HS-5 (cell line): ENCODE measurements at places on chromosomes 3 and 15.
A peak's percentile ranks its signal among the peaks of the same experiment; 100 is the strongest.

GRCh38 chr3:85681906-85682305, 723.1 kb downstream of the CADM2 start:
- no peak for DNase-seq

- DNase-seq = no peak
Observed at GRCh38 chr3:14770591-14770990, 48.2 kb upstream of the FGD5 start.

DNA sequence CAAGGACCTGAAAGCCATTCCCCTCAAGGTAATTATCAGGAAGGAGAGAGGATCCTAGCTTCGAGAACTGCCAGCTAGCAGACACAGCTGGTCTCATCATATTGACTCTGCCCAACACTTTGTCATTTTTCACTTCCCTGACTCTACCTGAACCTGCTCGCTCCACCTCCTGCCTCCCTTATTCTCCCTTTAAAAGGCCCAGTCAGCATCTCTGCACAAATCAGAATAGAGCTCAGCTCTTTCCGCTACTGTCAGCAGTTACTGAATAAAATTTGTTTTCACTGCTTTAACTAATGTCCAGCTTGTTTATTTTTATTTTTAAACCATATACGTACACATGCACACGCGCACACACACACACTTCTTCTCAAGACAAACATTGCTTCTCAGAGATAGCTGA, 57.2 kb upstream of the MCF2L2 start:
- DNase-seq = no peak

DNA sequence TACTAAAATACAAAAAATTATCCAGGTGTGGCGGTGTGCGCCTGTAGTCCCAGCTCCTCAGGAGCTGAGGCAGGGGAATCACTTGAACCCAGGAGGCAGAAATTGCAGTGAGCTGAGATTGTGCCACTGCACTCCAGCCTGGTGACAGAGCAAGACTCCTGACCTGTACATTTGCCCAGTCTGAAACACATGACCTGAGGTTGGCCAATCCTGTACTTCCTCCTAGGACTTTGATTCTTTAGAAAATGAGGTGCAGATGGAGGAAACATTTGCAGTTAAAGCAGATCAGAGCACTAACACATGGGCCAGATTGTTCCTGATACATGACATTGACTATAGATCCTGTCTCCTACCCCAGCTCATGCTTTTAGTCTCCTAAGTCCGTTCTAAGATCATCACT, 28.9 kb upstream of the LPP start:
- no peak for DNase-seq

- DNase-seq = no peak
Observed at GRCh38 chr15:76866716-76867321, 38.3 kb downstream of the SCAPER start.

DNA sequence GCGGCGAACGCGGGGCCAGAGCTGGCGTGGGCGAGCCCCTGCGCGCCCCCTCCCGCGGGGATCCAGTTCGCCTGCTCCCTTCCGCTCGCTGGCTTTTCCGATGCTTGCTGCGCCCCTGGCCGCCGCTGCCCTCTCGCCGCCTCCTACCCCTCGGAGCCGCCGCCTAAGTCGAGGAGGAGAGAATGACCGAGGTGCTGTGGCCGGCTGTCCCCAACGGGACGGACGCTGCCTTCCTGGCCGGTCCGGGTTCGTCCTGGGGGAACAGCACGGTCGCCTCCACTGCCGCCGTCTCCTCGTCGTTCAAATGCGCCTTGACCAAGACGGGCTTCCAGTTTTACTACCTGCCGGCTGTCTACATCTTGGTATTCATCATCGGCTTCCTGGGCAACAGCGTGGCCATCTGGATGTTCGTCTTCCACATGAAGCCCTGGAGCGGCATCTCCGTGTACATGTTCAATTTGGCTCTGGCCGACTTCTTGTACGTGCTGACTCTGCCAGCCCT, 721 bp downstream of the P2RY1 start:
- DNase-seq = peak; percentile 15

DNA sequence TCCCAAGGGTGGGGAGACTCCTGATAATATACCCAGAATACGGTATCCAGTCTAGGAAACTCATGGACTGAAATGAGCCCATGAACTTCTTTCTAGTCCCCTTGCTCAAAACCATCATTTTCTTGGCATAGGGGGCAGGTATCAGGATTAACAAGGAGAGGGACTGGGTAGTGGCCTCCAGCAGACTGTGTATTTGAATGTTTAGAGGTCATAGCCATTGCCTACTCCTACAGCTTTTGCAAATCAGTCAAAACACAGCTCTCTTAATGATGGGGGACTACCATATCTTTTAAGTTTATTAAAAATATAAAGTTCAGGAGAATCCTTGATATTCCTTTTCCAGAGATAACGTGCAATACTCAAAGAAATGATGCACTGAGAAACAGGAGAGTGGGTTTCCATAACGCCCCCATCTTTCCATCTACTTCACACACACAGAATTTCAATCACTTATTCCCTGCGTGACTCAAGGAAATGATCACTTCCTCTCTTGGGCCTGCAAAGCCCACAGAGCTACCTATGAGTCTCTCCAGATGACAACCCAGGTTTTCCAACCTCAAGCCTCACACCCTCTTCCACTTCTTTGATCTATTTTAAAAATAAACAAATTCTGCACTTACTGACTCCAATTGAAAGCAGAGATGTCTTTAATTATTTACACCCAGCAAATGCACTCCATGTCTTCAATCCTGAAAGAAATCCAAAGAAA, 584.0 kb upstream of the LMCD1 start:
- DNase-seq = no peak

- no peak for DNase-seq
Observed at GRCh38 chr3:140540262-140540661, 137.6 kb upstream of the TRIM42 start.

- DNase-seq = no peak
Observed at GRCh38 chr3:123971406-123971805, 10.4 kb upstream of the CCDC14 start.

DNA sequence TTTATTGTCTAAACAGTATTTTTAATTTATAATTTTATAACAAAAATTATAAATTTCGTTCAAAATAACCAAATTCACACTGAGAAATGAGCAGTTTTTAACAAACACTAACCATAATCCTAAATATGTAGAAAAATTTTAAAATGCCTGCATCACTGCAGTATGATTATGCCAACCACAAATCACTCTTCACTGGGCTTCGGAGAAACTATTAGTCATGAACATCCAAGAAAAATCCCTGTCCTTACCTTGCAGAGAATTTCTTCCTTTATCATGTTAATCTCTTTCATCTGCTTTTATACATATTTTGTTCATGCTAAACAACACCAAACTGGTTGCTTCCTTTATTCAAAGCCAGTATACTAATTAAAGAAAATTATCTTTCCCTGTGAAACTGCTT, 511.0 kb upstream of the ALCAM start:
- DNase-seq = no peak

- DNase-seq = no peak
Observed at GRCh38 chr3:16084887-16085286, 89.6 kb upstream of the GALNT15 start.

GRCh38 chr15:85116925-85117646, 135.4 kb downstream of the PDE8A start:
- DNase-seq = no peak

GRCh38 chr15:78909791-78910228, 35.0 kb downstream of the CTSH start:
- no peak for DNase-seq

GRCh38 chr15:41556677-41557076, 2.3 kb upstream of the TYRO3 start:
- DNase-seq = no peak

DNA sequence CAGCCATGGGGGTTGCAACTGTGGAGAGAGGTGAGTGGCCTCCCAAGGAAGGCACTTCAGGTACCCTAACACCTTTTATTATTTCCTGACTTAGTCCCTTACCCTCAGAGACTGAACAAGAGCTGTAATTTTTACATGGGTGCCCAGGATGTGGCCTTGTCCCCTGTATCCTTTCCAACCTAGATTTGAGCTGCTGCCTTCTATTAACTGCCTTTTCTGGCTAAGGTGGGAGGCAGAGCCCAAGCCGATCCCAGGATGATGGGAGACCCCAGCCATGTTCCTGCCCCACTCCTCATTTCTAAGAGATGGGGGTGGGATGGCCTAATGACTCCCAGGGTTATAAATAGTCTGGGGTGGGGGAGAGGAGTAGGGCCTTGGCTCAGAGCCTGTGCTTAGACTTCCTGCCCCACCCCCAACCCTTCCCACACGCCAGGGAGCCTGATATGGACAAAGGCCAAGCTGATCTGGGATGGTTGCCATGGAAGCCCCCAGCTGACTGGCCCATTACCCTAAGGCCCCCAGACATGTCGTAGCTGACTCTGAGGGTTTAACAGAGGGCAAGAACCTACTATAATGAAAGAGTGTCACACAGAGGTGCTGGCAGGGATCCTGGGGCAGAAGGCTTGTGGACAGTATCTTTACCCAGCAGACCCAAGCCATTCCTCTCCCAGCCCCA, 1.9 kb downstream of the KLHDC8B start:
- DNase-seq = no peak

DNA sequence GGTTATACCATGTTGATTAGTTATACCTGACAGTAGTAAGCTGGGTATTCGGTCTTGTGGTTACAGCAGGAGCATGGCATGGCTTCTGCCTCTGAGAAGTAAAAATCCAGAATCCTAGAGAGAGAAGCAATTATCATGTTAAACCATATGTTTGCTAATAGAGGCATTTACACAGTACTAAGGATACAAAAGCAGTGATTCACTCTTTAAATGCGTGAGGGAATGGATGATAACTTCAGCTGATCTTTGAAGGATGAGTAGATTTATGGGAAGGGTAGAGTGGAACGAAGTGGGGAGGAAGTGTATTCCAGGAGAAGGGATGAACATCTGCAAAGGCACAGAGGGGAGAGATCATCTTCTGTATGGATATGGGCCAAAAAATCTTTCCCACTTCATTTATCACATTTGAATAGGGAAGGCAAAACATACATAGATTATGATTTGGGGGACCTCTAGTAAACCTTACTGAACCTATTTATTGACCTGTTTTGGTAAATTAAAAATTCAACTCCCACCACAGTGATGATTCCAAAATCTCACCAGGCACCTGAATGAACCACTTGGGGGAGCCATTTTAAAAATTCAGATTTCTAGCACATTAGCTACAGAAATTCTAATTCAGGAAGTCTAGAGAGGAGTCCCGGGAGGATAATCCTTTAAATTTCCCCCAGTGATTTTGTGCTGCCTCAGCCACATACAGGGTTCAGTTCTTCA, 35.1 kb downstream of the IGSF10 start:
- DNase-seq = no peak

- DNase-seq = no peak
Observed at GRCh38 chr15:79065706-79066376, 24.7 kb downstream of the RASGRF1 start.

GRCh38 chr15:99442252-99442897, 123.4 kb upstream of the MEF2A start:
- DNase-seq = peak; percentile 73

DNA sequence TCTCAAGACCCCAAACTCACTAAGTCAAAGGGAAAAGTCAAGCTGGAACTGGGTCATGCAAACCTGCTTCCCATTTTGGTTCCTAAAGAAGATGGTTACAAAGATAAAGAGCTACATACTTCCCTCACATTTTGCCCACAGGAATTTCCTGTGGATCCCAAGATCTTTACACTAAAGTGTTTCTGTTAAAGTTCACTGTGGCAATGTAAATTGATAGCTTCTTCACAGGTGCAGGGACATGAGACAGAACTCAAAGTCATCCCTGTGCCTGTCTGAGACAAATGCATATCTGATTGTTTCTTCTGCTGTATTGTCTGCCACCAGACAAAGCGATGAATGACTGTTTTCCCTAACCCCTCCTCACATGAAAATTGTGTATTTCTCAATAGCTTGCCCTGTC, 567.8 kb downstream of the ZIC1 start:
- no peak for DNase-seq

- no peak for DNase-seq
Observed at GRCh38 chr3:12663401-12663935, 449 bp downstream of the RAF1 start.

- DNase-seq = no peak
Observed at GRCh38 chr3:179882292-179882691, 154.4 kb downstream of the PEX5L start.

DNA sequence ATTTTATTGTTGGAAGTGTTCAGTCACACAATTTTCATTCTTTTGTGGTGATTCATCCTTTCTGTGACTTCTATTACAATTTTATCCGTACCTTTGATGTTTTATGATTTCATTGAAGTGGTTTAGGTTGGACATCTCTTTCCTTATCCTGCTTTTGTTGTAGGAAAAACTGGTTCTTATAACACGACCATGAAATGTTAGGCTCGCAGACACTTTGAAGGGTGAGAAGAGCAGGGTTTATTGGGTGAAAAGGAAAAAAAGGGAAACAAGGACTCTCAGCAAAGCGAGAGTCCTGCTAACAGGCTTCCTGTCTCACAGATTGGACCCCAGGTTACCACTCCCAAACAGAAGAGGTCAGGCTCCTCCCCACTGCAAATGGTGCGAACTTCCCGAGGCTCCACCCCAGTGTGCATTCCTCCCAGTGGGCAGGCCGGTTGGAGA, 257.4 kb downstream of the STXBP5L start:
- no peak for DNase-seq

GRCh38 chr3:135982922-135983581, 17.5 kb downstream of the PPP2R3A start:
- peak; percentile 72 for DNase-seq

GRCh38 chr3:127771746-127772145, 50.6 kb downstream of the MGLL start:
- no peak for DNase-seq

DNA sequence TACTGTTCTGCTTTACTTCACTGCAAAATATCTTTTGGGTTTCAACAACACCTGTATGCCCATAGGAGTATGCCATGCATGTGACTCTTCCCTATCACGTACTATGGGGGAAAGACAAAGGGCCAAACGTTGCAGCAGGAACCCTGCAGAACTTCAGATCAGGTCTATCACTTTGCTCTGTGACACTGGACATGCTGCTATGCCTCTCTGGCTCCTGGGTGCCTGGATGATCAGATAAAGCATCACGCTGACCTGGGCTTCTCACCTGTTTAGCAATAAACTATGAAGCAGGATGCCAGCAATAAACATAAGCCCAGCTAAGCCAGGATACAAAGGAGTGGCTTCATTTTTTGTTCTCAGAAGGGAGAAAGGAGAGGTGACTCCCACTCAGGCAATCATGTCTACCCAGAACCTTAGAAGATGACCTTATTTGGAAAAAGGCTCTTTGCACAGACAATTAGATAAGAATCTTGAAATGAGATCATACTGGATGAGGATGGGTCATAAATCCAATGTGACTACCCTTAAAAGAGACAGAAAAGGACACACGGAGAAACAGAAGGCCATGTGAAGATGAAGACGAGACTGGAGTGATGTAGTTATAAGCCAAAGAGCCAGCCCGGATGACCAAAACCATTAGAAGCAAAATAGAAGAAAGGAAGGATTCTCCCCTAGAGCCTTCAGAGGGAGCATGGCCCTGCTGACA, 19.3 kb downstream of the POMGNT2 start:
- no peak for DNase-seq

DNA sequence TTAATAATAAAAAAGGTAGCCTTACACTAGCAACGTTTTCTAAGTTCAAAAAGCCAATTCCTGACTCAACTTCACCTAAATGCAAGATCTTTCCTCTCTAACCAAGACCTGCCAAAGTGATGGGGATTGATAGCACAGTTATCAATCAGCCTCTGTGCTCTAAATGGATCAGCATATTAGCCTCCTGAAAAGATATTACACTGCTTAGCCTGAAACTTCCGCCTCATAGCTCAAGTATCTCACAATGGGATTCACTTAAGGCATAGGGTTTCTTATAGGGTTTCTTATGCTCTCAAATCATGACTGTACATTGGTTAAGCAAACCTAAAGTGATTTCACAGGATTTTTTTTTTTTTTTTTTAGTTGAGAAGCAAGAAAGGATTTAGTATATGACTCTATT, 436 bp upstream of the SLC9A9 start:
- no peak for DNase-seq
